ENCODE measurements at places on chromosomes 7 and 10.

- no peak for DNase-seq
Observed at GRCh38 chr7:155315977-155316376, 18.3 kb downstream of the INSIG1 start.

- DNase-seq: no peak
Observed at GRCh38 chr10:69352569-69353264, 64.0 kb downstream of the TACR2 start.

DNA sequence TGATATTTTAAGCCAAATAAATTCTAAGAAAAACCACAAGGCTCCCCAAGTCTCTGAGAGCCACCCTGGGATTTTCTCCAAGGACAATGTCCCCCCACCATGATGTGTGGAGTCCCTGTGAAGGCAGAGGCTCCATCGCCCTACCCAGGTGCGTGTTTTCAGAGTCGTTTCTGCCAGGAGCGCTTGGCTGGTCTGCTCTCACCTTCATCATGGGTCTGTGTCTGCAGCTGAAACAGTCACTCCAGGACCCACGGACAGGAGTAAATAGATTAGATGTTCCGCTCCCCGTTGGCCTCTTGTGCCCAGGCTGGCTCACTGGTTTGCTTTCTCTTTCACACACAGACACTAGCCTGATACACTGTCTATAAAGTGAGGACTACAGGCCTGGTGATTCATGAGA, 217.5 kb downstream of the SFMBT2 start:
- no peak for DNase-seq

- no peak for DNase-seq
Observed at GRCh38 chr7:50393547-50394252, 56.5 kb downstream of the FIGNL1 start.

DNA sequence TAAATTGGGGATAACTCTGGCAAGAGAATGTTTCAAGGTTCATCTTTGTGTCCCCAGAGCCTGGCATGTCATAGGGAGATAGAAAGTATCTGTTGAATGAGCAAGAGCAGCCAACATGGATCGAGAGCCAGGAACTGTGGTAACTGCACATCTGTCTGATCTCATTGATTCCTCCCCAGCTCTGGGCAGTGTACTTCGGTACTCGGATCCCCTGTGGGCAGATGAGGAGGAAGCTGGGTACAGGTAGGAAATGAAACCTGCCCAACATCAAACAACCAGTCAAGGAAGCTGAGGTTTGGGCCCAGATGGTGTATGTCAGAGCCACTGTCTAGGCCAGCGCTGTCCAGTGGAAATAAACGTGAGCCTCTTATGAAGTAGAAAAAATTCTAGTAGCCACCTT, 76.4 kb downstream of the GRK5 start:
- no peak for DNase-seq

GRCh38 chr7:23594879-23595604, 2.1 kb upstream of the CCDC126 start:
- no peak for DNase-seq

GRCh38 chr7:81430761-81431160, 339.1 kb downstream of the HGF start:
- DNase-seq: no peak

GRCh38 chr10:120783867-120784266, 67.3 kb upstream of the WDR11 start:
- DNase-seq: no peak

- DNase-seq: no peak
Observed at GRCh38 chr10:122349758-122350369, 24.6 kb upstream of the PLEKHA1 start.

- no peak for DNase-seq
Observed at GRCh38 chr7:93933156-93933555, 11.6 kb downstream of the GNG11 start.

- no peak for DNase-seq
Observed at GRCh38 chr7:2795906-2796305, 48.2 kb downstream of the GNA12 start.

Measured in AG09319 (cell line).